A172 (cell line): ENCODE measurements at places on chromosomes 7 and 10. TPM values are rescaled to one million over a fixed set of nuclear protein-coding genes. Genes with fewer than 3 reads are reported as not detected.

The LIPF gene
- not detected in 2 replicates for total RNA-seq

The ADRB1 gene
- total RNA-seq: 1.1 and 1.5 TPM in 2 replicates

The TCF7L2 gene
- 3.0 TPM in 2 replicates for total RNA-seq

The ABCB4 gene
- total RNA-seq: not detected in 2 replicates

The DPYSL4 gene
- 16.2 and 18.4 TPM in 2 replicates for total RNA-seq

The UCN3 gene
- not detected in 2 replicates for total RNA-seq

The LIPN gene
- not detected in 2 replicates for total RNA-seq

The TMEM254 gene
- total RNA-seq: 12.1 and 14.0 TPM in 2 replicates

The POM121C gene
- total RNA-seq: 5.5 and 6.9 TPM in 2 replicates

The IPMK gene
- 5.4 and 8.1 TPM in 2 replicates for total RNA-seq

The C1GALT1 gene
- 65.8 and 68.5 TPM in 2 replicates for total RNA-seq

The DNAJC9 gene
- total RNA-seq: 103 and 123 TPM in 2 replicates

The ACBD7 gene
- total RNA-seq: 3.7 and 9.3 TPM in 2 replicates

DNA sequence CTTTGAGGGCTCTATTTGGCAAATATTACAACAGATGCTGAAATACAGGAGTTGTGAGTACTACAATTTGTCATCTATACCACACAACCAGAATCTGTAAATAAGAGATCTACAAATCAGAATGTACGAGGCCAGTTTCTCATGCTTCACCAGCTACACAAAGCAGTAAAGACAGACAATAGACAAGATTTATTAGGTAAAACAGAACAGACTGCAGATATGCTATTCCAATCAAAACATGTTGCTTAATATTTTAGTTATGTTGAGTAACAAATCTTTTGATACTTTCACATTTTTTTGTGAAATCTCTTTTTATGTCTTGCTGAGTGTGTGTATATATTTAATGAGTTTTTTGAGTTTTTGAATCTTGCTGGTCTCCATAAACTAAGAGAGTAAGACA, 109.1 kb downstream of the CHCHD3 start:
- DNase-seq: no peak

- peak; percentile 29 for DNase-seq
These were observed 35.7 kb downstream of the GSDME start for GRCh38 chr7:24721481-24722001.

DNA sequence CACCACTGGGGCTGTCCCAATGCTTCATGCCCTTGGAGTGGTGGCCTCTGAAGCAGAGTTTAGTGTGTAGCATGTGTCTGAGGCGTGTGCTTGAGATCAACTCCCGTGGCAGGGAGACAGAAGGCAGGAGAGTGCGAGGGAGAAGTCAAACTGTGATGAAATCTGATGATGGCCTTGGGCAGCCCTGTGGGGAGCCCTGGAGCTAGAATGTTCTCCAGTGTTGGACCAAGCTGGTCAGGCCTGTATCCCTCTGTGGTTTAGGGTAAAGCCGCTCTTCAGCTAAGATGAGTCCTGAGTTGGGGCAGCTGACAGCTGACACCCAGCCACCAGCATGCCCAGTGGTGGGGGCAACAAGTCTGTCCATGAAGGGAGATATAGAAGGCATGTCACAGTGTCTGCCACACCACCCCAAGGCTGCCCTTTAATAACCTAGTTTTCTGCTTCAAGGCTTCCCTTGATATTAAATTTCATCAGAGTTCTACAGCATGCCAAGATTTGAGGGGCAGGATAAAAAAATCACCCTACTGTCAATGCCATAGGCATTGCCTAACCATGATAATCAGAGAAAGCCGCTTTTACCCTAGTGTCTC, 170.5 kb upstream of the SVIL start:
- DNase-seq: no peak

- no peak for DNase-seq
These were observed 49.6 kb downstream of the PDE1C start for GRCh38 chr7:32020551-32021159.

DNA sequence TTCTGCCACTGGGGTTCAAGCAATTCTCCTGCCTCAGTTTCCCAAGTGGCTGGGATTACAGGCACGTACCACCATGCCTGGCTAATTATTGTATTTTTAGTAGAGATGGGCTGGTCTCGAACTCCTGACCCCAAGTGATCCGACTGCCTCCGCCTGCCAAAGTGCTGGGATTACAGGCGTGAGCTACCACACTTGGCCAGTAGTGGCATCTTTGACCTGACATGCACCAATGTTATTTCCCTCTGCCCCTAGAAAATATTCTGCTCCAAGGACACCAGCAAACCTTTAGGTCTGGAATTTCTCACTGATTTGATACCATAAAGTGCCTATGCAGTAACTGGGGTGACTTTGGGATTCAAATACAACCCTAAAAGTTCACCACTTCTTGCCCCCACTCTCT, 179.4 kb downstream of the ARID5B start:
- DNase-seq: no peak

DNA sequence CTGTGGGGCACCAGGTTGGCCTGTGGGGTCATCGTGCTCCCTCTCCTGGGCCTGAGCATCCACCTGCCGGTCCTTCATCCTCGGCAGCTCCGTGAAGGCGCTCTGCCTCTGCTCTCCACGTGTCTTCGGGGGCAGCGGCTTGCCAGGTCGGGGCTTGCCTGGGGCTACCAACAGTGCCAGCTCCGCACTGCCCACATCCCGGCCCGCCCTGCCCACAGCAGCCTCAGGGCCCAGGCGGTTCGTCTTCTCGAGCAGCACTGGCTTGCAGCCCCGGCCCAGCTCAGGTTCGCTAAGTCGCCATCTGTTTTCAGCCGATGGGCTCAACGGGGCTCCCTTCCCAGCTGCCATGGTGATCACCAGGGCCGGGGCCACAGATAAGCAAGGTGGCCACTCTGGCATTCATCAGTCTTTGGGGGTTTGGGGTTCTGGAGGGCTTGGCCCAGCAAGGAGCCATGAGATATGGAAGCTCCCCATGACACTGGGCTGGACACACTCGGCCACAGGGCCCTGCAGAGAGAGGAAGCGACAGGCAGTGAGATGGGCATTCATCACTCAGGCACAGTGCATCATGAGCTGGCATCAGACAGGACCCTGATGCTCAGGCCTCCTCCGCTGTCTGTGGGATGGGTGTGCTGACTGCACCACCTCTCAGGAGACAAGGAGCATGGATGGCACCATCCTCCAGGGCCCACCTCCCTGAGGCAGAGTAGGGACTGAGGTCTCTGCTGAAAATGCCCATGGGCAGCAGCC, 15.5 kb downstream of the ZNF488 start:
- DNase-seq: no peak

GRCh38 chr7:43337191-43337590, 224.7 kb downstream of the HECW1 start:
- no peak for DNase-seq

- no peak for DNase-seq
These were observed 35.2 kb downstream of the CCAR1 start for GRCh38 chr10:68756246-68756645.

- DNase-seq: peak; percentile 97
These were observed 18.2 kb downstream of the PODXL start for GRCh38 chr7:131538071-131538812.

GRCh38 chr7:91288208-91288824, 24.1 kb downstream of the FZD1 start:
- DNase-seq: peak; percentile 29

GRCh38 chr10:2943932-2944614, 123.3 kb upstream of the PFKP start:
- no peak for DNase-seq

DNA sequence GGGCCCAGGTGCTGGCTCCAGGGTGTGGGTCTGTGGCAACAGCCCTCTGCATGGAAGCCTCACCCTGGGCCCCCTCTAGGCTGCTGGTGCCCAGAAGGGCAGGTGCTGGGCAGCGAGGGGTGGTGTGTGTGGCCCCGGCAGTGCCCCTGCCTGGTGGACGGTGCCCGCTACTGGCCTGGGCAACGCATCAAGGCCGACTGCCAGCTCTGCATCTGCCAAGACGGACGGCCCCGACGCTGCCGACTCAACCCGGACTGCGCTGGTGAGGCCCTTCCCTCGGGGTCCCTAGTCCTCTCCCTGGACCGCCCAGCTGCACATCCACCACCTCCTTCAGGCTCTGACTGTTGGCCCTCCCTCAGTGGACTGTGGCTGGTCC, 18.8 kb upstream of the ZNF467 start:
- DNase-seq: no peak

DNA sequence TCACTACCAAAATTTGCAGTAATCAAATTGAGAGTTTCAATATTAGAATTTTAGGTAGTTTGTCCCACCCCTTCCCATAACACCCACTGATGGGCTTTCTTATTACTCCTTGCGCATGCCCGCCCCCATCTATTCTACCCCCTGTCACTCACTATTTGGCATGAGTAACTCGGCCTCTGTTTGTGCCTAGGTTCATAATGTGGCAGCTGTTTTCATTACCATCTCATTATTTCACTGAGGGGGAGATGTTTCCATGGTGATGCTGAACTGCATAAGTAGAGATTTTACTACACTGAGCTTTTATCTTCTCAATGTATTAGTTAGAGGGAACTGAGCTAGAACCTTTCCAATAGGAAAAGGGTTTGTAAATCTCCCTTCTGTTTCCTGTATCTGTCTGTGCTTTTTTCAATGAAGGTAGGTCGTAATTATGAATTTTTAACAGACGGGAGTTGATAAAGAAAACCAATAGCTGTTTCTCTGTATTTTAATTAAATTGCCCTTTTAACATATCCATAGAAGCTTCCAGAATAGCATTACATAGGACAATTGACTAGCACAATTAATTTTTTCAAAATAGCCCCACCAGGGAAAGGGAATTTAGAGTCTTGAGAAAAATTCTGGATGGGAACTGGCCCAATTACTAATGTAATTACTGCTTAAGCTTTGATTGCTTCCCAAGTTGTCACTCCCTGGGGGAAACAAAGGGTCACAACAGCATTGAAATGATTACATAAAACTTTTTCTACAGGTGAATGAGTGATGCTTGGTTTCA, 33.4 kb downstream of the PRPS1L1 start:
- no peak for DNase-seq

- DNase-seq: no peak
These were observed 126.6 kb downstream of the LRRC4 start for GRCh38 chr7:127904670-127904985.
